Suprapubic skin (tissue), 4 donors: ENCODE measurements at places on chromosomes 2 and 18. TPM values are rescaled to one million over a fixed set of nuclear protein-coding genes. Genes with fewer than 3 reads are reported as not detected.

DNA sequence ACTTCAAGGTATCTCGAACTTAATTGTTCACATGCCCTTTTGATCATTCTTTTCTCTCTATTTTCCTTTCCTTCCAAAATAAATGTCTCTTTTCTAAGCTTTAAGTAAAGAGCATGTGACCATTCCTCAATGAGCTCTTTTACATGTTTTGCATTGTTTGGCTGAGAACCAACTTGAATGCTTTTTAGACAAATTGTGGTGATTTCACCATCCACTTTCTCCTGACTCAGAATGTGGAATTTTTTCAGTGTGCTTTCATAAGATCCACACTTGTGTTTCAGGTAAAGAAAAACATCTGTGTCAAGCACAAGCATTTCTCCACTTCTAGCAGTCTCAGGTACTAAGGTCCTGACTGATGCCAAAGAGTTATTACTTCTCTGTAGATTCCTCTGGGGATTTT is 10.7 kb downstream of the RBM43 start:
- no peak for DNase-seq
- H3K27me3 ChIP-seq: no peaks in the 10 kb centered on the region
- no peak overlapping the region for H3K27ac ChIP-seq
- H3K36me3 ChIP-seq: peaks cover 49% of the 10 kb centered on the region
- no peak overlapping the region for H3K4me3 ChIP-seq
- no peaks in the 10 kb centered on the region for H3K4me1 ChIP-seq

- no peak overlapping the region for H3K27ac ChIP-seq
- H3K4me1 ChIP-seq: peaks cover 36% of the 10 kb centered on the region
Measured at GRCh38 chr18:55326134-55326533, 261.9 kb downstream of the TCF4 start.

- H3K27ac ChIP-seq: no peak overlapping the region
- H3K4me1 ChIP-seq: peaks cover 16% of the 10 kb centered on the region
- H3K27me3 ChIP-seq: peaks cover 30% of the 10 kb centered on the region
- no peak for DNase-seq
- no peaks in the 10 kb centered on the region for H3K36me3 ChIP-seq
- no peak overlapping the region for H3K4me3 ChIP-seq
Measured at GRCh38 chr2:100107440-100107839, 35.0 kb downstream of the AFF3 start.

- H3K4me3 ChIP-seq: no peak overlapping the region
- H3K4me1 ChIP-seq: no peaks in the 10 kb centered on the region
- H3K27me3 ChIP-seq: no peaks in the 10 kb centered on the region
- DNase-seq: no peak
Measured at GRCh38 chr2:128536925-128537620, 218.4 kb upstream of the HS6ST1 start.

DNA sequence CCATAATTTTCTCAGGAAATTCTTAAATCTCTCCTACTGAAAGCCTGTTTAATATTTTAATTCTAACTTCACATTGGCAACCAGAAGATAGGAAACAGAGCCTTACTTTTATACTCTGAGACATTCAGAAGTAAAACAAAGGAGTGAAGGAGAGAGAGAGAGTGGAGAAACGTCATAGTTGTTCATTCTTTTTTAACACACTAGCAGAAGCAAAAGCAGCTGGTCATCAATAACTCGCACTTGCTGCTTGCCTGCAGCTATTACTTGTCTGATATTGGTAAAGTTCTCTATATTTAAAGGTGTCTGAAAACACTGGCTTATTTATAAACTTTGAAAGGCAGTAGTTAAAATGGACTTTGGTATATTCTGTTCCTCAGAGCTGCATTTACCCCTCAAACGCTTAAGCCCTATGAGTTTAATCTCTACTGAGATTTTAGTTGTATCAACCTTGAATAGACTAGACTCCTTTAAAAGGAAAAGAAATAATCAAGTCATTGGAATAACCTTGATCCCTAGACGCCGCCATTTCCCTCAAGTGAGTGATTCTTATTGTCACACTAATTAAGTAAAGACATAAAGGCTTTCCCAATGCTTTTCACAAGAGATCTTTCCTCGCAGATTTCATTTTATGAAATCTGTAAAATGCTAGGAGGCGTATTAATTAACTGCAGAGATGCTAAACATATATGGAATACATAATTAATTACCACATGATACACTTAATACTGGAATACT is 182.0 kb downstream of the PID1 start:
- no peak overlapping the region for H3K4me3 ChIP-seq
- peaks cover 3% of the 10 kb centered on the region for H3K4me1 ChIP-seq
- no peaks in the 10 kb centered on the region for H3K27me3 ChIP-seq
- no peak overlapping the region for H3K27ac ChIP-seq

Gene CAPN14
- total RNA-seq: 0.70 TPM

Gene HMSD
- not detected for total RNA-seq

Gene EPAS1
- total RNA-seq: 113 TPM

Gene CCDC150
- total RNA-seq: 2.0 TPM

Gene ICA1L
- total RNA-seq: 1.4 TPM
